Small intestine (tissue), 16 donors: ENCODE measurements at places on chromosomes 3 and 15. TPM values are rescaled to one million over a fixed set of nuclear protein-coding genes. Genes with fewer than 3 reads are reported as not detected.

SCG3 gene
- 4.7 TPM for polyA plus RNA-seq

ITGA11 gene
- polyA plus RNA-seq = 0.48 TPM

MNS1 gene
- polyA plus RNA-seq = 3.7 TPM

MTHFS gene
- polyA plus RNA-seq = 145 TPM

MOBP gene
- under 0.01 TPM for polyA plus RNA-seq

TXNRD3 gene
- polyA plus RNA-seq = 2.4 TPM

EMC7 gene
- polyA plus RNA-seq = 86.1 TPM

GREM1 gene
- polyA plus RNA-seq = 39.6 TPM

TRAIP gene
- polyA plus RNA-seq = 7.7 TPM

ACOX2 gene
- polyA plus RNA-seq = 156 TPM

SNX33 gene
- polyA plus RNA-seq = 11.0 TPM

PARP16 gene
- polyA plus RNA-seq = 8.9 TPM

ZNF660 gene
- not detected for polyA plus RNA-seq

ST8SIA2 gene
- polyA plus RNA-seq = not detected

MKRN3 gene
- 0.39 TPM for polyA plus RNA-seq

PLD1 gene
- 99.1 TPM for polyA plus RNA-seq

CILP gene
- polyA plus RNA-seq = 0.72 TPM

GOLGA6L4 gene
- polyA plus RNA-seq = 1.1 TPM

TIMP4 gene
- polyA plus RNA-seq = 0.64 TPM

FBXL22 gene
- polyA plus RNA-seq = 2.0 TPM

KLHL40 gene
- polyA plus RNA-seq = 0.81 TPM
